HTR-8/SVneo (cell line): ENCODE measurements at places on chromosomes 13 and 19.
A peak's percentile ranks its signal among the peaks of the same experiment; 100 is the strongest.

DNA sequence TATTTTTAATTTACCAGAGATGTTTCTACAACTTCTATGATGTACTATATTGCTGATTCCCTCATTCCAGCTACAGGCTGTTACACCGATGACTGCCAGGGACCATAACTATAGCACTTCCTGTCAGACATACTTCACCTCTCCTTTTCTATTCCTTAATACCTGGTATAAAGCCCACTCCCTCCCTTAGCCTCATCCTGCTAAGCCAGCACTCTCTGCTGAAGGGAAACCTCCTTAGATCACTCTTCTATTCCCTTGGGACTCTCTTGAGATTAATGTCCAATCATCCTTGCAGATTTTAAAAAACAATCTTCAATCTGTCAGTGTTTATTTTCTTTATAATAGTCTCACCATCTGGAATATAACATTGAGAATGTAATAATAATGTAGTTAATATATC, 127.9 kb downstream of the DIAPH3 start:
- DNase-seq: no peak

DNA sequence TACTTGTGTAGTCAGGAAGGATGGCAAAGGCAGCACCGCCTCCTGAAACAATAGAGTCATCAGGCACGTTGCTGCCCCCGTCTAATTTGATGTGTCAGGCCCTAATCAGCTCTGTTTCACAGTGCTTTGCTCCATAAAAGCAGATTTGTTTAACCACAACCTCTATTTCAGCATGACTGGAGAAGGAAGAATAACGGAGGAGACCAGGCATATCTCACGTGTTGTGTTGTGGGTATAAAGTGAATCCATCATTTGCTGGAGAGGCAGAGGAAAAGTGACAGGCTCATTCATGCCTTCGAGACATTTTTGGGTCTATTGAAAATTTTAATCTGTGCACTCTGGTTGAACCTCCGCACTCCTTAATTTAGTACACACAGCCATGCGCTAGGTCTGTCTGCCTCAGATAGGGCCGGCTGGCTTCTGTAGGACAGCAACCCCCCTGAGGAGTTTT, 940.4 kb upstream of the SLC10A2 start:
- DNase-seq: no peak

DNA sequence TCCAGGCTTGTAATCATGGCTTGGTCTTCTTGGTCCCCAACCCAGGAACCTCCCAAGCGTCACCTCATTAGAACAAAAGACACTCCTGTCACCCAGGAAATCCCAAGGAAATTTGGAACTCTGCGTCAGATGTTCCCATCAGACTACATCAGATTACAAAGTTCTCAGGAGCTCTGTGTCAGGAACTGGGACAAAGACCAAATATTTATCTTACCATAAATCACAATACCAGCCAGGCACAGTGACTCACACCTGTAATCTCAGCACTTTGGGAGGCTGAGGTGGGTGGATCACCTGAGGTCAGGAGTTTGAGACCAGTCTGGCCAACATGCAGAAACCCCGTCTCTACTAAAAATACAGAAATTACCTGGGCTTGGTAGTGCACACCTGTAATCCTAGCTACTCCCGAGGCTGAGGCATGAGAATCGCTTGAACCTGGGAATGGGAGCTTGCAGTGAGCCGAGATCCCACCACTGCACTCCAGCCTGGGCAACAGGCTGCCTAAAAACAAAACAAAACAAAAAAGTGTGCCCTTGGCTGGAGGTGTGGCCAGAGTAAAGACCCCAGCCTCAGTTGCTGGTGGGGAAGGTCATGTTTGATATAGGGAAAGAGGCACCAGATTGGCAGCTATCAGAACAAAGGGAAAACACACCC, 16.7 kb upstream of the CCDC124 start:
- no peak for DNase-seq

DNA sequence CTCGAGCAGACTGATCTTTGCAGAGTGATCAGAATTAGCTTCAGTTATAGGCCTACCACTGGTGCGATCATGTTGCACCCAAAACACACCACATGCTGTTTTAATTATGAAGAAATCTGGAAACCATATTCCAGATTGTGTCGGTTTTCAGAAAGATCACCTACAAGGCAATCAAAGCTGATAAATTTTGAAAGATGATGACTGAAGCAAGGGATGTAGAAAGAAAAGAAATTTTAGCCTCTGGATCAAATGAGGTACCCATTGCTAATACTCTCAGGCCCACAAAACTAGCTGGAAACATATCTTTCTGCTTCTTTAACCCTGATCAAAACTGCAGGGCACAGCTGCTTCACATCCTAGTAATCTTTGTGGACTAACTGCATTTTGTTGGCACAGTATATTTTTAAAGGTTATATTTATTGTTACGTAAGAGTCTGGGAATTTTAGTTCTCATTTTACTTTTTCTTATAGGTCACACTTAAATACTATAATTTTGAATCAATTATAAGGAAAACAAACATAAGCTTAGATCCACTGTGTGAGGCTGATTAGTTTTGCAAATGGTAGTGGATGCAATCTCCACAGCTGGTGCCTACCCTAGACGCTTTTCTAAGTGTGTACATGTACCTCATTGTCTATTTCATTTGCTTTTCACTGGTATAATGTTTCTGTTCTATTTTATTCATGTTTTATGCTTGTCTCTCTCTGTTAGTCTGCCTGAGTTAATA, 150.9 kb downstream of the RGCC start:
- no peak for DNase-seq

GRCh38 chr19:48964205-48965039, 687 bp upstream of the FTL start:
- no peak for DNase-seq

DNA sequence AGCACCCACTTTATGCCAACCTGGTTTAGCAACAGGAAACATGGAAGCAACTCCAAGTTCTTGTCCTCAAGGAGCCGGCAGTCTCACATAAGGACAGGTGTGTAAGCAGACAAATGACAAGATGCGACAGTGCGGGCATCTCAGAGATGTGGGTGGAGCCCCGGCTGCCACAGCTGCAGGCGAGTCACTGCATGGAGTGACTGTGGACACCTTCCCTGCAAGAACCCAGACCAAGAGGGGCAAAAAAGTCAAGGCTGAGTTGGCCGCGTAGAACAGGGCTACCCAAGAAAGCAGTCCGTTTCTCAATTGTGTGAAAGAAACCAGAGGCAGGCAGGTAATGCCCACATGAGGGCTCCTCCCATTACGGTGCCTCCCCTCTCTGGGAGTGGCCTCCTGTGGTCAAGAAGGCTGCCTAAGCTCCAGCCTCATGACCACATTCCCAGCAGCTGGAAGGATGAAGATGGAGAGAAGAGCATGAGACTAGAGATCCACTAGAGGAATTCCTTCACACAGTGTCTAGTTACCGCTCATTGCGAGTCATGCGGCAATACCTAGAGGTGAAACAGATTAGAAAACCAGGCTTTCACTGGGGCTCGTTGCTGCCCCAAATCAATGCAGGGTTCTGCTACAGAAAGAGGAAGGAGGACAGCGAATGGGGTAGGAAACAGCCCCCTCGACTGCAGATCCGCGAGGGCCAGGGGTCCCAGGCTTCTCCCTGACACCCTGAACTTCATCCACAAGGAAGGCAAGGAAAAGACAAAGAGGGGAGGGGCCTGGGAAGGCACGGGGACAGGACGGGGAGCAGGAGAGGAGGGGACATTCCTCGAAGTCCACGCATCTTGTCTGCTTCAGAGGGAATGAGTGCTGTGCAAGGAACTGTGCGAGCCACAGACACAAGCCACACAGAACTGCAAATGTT, 80.2 kb downstream of the SPACA7 start:
- DNase-seq: no peak

DNA sequence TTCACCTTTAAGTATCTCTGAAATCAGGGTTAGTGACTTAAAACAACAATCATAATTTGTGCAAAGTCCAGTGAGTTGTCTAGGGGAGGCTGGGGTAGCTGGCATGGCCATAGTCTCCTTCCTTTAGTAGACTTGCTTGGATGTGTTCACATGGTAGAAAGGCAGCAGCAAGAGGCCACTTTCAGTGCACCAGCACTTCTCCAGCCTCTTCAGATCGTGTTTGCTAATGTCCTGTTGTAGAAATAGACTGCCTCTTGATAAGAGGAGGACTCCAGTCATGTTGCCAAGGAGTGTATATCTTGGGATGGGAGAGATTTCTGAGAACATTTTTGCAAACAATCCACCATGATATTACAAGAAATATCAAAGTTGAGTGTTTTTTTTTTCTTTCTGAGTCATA, 22.9 kb downstream of the WDFY2 start:
- no peak for DNase-seq

GRCh38 chr13:101989798-101990350, 412.0 kb downstream of the FGF14 start:
- no peak for DNase-seq

DNA sequence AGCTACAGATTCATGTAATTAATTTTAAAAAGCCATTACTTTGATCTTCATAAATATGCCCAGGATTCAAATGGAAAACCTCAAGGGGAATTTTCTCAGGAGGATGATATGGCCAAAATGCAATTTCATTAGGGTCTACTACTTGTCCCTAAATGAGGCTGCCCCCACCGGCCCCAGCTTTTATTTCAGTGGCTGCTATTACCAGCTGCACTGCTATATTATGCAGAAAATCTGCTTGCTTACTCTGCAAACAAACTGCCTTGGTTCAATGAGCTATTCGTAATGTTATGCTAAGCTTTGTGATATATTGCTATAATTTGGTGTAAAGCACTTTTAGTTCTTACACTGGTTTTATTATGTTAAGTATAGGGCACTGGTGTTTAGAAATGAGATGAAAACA, 137.3 kb upstream of the TMTC4 start:
- DNase-seq: no peak

DNA sequence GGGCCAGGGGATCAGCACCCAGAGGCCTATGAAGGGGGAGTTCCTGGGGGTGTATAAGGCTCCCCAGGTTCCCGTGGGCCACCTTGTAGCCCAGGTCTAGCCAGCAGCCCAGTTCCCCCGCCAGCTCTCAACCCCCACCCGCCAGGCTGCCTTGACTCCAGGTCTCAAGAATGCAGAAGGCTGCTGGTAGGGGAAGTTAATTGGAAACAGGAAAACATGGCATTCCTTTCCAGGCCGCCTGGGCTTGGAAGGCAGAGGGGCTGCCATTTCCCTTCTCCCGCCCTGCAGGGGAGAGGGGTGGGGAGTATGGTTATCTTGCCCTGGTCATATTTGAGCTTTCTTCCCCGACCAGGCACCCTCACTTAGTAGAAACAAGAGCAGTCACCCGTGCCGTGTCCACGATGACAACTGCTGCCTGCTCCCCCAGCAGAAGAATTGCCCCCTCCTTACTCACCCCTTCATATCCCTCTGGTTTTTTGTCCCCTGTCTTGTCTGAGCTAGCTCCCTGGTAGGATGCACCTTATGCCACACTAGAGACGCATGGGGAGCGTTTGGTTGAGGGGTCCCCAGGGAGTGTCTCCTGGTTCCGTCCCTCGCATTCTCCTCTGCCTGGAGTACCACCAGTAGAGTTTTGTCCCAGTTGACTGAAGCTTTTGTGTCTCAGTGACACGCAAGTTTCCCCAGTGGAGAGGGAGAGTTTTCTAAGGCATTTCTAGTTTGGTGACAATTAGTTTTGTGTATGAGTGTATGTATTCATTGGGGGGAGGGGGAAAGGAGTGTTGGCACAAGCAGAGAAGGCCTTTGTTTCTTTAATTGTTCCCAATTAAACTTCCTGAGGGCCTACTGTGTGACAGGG, 4.5 kb downstream of the BICRA start:
- DNase-seq: no peak

GRCh38 chr13:30017880-30018279, 167.5 kb upstream of the UBL3 start:
- no peak for DNase-seq

GRCh38 chr13:110089815-110090214, 217.1 kb downstream of the COL4A1 start:
- DNase-seq: no peak

DNA sequence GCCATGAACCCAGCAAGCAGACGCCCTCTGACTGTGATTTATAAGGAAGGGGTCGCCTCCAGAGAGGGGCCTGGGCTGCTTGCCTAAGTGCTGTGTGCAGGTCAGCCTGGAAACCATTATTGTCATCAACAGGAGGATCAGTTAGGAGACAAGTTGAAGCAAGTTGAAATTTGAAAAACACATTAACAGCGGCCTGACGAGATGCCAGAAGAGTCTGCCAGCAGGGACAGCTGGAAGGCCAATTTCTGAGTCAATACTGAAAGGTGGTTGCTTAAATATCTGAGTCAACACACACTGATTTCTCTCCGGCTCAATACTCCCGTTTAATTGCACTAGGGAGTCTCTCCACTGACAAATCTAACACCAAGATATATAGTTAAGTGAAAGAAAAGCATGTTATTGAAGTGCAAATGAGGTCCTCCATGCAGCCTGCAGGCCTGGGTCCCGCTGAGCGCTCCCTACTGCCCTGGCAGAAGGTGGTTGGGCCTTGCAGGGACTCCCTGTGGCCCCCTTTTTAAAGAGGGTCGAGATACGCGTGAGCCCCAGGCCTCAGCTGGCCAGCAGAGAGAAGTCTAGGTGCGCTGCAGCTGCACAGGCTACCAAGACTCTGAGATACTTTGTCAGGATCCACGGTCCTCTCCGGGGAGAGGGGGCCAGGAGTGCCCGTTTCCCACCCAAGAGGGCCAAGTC, 91.1 kb downstream of the RNASEH2B start:
- DNase-seq: no peak

DNA sequence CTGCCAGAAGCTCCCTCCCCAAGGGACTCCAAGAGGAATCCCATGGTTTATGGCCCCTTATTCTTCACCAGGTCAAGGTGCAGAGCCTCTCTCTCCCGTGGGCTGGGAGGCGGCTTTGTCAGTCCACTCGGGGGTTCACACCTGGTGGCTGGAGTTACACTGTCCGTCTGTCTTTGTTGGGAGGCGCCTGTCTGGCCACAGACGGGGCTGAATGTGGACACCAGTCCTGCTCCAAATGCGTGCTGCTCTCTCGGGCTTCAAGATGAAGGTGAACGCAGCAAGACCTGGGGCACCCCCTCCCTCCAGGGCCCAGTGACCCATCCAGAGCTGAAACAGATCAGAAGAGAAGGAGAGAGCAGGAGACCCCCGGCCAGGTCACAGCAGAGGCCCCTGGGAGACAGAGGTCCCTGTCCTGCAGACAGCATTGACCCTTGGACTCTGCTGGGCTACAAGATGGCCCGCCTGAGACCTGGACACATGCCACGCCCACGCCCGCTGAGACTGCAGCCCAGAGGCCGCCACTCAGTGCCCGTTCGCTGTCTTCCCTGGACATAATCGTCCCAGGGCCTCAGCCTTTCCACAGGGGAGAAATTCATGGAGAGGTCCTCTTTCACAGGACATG, 29.9 kb upstream of the TUBGCP3 start:
- DNase-seq: no peak

GRCh38 chr13:79918620-79919019, 422.3 kb downstream of the SPRY2 start:
- DNase-seq: no peak

DNA sequence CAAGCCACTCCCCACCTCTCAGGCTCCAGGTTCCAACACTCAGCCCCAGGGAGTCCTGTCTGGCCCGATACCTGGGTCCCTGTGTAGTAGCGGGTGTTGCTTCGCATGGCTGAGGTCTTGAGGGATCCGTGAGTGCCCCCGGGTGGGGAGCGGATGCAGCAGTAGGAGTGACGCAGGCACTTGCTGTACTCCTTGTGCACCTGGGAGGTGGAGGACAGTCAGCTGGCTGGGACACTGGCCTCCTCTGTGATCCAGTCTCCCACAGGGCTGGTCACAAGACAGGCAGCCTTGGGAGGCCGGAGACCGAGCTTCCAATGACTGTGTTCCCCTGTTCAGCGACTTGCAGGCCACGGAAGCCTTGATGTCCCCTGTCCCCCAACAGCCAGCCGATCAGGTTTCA, 16.3 kb upstream of the ASF1B start:
- DNase-seq: no peak

GRCh38 chr13:52361225-52361624, 44.7 kb downstream of the THSD1 start:
- DNase-seq: no peak

GRCh38 chr19:6047741-6048251, 62.5 kb downstream of the RFX2 start:
- peak; percentile 47 for DNase-seq
